ENCODE measurements at places on chromosomes 2 and 18. TPM values are rescaled to one million over a fixed set of nuclear protein-coding genes. Genes with fewer than 3 reads are reported as not detected.

DNA sequence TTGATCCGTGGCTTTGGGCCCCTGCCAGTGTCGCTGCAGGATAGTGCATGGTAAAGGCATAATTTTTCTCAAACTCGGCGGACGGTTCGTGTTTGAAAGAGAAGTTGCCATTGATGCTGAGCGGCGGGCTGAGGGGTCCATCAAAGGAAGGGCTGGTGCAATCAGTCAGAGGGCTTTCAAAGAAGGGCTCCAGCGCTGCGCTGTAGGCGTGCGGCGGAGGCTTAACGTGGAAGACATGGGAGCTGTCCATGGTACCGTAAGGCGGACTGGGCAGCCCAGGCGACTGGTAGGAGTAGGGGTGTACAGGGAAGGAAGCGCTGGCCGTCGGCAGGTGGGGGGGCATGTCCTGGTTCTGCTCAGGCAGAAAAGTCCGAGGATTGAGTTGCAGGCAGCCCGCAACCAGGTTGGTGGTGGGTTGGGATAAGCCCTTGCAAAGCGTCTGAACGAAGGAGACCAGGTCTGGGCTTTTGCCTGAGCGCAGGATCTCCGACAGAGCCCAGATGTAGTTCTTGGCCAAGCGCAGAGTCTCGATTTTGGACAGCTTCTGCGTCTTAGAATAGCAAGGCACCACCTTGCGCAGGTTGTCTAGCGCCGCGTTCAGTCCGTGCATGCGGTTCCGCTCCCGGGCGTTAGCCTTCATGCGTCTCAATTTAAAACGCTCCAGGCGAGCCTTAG, 2.3 kb downstream of the NEUROD1 start:
- peak; percentile 82 for DNase-seq

- peak; percentile 29 for DNase-seq
These were observed 45.2 kb downstream of the ADNP2 start for GRCh38 chr18:80154293-80154692.

GRCh38 chr18:63438181-63438580, 15.9 kb upstream of the VPS4B start:
- DNase-seq: peak; percentile 12

AKAIN1 gene
- not detected for total RNA-seq
